RKO (cell line): ENCODE measurements at places on chromosomes 13 and 19.

DNA sequence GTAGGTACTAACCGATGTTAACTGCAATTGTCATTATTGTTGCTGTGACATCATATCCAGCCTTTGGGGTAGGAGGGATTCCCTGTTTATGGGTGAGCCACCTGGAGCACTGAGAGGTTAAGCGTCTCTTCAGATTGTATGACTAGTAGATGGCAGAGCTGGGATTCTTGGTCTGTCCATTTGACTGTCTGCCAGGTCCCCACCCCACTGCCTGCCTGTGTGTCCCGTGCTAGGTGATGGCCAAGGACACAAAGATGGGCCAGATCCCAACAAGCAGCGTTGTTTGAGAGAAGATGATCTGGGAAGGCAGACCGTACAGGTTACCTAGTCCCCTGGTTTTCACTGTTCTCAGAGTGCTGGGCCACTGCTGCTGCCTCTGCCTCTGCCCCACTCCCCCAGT lies 16.6 kb downstream of the PPP2R1A start:
- DNase-seq: no peak

GRCh38 chr19:49362929-49363267 lies 682 bp upstream of the TEAD2 start:
- DNase-seq: no peak

DNA sequence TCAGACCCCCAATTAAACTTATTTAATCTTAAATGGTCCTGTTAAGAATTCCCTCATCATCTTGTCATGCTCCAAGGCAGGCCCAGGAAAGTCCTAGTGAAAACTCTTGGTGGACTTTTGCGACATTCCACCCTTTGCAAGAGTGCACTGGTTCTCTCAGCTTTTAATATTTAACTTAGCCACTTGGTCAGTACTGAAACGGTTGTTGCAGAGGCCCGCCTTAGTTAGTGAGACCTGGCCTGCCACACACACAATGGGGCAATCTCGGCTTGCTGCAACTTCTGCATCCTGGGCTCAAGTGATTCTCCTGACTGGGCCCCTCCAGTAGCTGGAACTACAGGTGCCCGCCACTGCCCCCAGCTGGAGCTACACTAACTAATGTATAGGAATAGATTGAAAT lies 1366.0 kb downstream of the UQCRFS1 start:
- no peak for DNase-seq

DNA sequence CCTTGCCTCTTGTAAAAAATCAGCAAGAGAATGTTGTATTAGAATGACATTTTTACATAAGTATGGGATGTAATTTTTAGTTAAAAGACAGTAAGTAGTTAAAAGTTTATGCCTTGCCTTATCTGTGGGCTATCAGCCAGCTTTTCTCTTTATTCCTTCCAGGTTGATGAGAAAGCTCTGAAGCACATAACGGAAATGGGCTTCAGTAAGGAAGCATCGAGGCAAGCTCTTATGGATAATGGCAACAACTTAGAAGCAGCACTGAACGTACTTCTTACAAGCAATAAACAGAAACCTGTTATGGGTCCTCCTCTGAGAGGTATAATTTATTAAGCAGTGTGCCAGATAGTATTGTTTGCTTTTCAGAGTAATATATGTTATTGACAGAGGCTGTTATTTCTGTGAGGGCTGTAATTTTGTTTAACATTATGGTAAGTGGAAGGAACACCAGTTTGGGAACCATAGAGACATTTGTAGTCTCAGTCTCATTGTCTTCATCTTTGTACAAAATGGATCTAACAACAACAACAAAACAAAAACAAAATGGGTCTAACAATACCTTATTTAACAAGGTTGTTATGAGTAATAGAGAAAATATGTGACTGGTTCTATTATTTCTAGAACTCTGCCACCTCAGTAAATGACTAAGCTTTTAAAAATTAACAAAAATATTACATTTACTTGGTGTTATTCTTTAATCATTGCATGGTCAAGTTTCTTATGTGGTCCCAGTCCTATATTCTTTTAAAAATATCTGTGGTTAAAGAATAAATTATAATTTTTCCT lies 112.8 kb downstream of the TDRD3 start:
- DNase-seq: peak; percentile 26

GRCh38 chr19:34960103-34960805 lies 3.8 kb downstream of the ZNF792 start:
- peak; percentile 40 for DNase-seq

DNA sequence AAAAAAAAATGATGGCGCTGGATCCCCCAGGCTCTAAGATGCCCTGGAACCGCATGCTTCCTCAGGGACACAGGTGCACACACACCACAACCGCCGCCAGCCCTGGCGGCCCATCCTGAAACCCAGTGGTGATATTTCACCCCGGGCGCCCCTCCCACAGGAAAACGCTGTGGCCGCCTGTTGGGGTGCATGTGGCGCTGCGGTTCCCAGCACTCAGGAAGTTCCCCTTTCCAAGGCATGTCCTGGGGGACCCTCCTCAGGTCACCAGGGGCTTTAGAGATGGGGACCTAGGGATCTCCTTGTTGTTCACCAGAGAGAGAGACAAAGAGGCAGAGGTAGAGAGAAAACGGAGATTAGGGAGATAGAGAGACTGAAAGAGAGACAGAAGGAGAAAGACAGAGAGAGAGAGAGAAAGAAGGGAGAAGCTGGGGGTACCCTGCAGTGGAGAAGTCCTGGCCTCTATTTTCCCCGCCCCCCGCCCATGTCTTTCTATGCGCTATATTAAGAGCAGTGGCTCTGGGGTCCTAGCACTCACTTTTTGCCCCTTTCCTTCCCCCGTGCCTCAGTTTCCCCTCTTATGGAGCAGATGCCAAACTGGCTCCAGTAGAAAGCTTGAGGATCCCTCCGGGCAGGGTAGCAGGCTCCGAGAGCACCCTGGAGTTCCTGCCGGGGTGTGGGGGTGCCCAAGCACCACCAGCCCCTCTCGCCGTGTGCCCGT lies 2.3 kb downstream of the ADGRE2 start:
- DNase-seq: no peak

DNA sequence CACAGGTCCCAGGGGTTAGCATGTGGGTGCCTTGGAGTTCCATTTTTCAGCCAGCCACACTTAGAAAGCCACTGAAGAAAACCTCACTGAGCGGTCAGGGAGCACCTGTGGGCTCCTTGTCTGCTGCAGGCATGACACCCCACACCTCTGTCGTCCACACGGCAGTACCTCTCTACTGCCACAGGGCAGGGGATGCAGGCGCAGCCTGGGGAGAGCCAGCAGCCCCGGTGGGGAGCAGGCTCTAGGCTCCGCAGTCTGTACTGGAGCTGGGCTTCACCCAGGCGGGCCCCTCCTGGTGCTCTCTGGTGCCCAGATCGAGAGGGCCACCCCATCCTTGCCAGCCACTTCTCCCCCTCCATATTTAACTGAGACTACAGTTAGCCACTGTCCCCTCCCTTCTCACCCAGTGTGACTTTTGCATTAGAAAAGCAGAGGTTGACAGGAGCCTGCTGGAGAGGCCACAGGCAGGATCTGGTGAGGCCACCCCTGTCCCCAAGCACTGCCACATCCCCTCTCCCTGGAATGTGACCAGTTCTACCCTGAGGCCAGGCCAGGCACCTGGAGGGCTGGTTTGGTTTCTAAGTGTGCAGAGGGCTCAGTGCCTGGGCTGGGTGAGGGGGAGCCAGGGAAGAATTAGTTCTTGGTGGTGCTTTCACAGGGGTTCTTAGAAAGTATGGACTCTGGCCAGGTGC lies 104.4 kb downstream of the KDM4B start:
- no peak for DNase-seq

GRCh38 chr19:610801-611480 lies 21.3 kb downstream of the HCN2 start:
- DNase-seq: no peak

- peak; percentile 65 for DNase-seq
Observed at GRCh38 chr19:50649433-50650391, at the start of gene C19orf81. Gene C19orf81, plus strand, starts transcription at chr19:50649445. Its CDS starts 0 bp downstream, at chr19:50649445.

DNA sequence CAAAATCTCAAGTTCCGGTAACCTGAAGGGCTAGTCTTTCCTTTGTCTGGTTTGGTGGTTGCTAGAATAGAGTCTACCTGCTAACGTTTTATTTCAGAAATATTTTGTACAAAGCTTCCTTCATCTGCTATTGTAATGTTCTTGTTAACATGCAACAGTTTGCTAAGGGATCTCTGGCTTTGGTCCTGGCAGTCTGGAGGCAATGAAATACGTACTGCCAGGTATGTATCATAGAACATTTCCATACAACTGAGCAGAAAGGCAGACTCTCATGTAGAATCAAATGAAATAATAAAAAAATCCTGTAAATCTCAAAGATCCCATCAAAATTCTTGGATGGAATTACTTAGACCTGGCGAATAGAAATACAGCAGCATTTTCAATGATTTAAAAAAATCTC lies 8.8 kb upstream of the CSNK1A1L start:
- DNase-seq: no peak

- DNase-seq: no peak
Observed at GRCh38 chr13:97228850-97229521, 6.9 kb downstream of the MBNL2 start.

- peak; percentile 83 for DNase-seq
Observed at GRCh38 chr19:9586764-9587163, 2.5 kb upstream of the ZNF121 start.

- no peak for DNase-seq
Observed at GRCh38 chr13:47859165-47859564, 141.9 kb downstream of the SUCLA2 start.
